ENCODE measurements at places on chromosomes 3 and 15.

- no peak for DNase-seq
Measured at GRCh38 chr3:132343018-132343612, 25.9 kb downstream of the ACP3 start.

DNA sequence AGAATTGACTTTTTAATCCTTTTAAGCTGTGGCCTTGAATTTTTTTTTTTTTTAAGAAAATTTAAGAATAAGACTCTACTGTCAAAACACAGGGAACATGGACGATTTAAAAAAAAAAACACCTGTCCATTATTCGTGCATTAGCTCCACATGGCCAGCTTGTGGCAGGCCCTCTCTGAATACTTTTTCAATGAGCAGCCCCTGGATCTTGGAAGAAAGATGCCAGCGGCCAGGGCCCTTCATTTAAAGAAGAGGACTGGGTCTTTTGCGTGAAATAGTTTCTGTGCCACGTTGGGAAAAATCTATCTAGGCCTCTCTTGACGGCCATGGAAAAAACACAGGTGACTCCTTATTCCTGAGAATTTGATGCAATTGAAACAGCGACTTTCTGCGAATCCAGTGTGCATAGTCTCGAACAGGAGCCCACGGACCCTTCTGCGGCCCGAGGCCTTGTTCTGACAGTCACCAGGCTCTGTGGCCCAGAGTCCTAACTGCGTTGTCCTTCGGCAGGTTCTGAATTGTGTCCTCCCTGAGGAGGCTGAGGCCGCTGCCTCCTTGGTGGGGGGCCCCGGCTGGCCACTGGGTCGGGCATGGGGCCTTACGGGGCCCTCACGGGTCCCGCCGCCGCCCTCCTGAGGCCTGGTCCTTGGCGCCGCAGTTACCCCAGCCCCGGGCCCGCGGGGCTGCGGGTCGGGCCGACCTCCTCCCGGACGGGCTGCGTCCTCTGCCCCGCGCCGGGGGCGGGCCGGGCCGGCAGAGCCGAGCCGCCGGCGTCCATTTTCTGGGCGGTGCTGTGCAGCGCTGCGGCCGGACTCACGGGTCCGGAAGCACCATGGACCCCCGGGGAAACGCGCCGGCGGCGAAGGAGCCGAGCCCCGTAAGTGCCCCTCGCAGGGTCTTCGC is 33.5 kb downstream of the ZBTB38 start:
- no peak for DNase-seq

- no peak for DNase-seq
Measured at GRCh38 chr3:153277029-153277428, 115.0 kb downstream of the RAP2B start.

DNA sequence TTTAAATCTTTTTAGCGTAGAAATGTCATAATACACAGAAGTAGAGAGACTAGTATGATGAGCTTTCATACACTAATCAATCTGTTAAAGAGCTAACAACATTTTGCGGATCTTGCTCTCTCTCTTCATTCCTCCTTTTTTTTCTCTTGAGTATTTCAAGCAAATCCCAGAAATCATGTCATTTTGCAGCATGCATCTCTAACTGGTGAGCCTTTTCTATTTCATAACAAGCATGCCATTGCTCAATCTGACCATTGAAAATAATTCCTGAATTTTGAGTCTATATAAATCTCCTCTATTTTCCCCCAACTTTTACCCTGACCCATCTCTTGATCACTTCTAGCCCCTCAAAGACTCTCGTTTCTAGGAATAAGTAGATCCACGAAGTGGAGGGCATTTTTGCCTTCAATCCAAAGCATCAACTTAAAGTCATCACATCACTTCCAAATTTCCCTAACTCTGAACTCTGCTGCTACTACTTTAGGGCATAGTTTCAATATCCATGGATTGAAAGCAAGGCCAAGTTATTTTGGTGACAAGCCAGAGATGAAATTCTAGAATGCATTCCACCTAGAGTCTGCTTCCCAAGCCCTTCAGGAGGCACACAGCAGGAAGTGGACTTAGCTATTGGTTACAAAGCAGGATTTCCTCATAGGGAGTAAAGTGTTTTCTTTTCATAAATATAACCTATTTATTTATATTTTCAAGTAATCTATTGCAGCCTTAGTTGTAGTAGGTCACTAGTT is 253.5 kb upstream of the ZPLD1 start:
- DNase-seq: no peak

GRCh38 chr3:101453961-101454360 is 59.1 kb downstream of the SENP7 start:
- no peak for DNase-seq

DNA sequence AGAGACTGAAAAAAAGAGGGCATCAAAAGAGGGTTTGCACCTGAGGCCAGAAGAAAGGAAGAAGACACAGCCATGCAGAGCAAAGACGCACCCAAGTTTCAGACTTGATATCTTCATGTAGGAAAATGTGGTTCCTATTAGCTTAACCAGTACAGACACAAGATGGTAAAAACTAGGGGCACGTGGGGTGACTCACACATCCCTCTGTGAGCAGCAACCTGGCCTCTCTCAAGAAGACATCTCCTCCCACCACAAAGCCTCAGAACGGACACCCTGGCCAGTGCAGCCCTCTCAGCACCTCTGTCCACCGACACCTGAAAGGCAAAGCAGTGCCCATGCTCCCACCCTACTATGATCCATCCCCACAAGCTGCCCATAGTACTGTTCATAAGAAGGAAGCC is 33.3 kb downstream of the GLB1 start:
- DNase-seq: no peak

GRCh38 chr3:194782698-194783404 is 97.2 kb downstream of the FAM43A start:
- no peak for DNase-seq

DNA sequence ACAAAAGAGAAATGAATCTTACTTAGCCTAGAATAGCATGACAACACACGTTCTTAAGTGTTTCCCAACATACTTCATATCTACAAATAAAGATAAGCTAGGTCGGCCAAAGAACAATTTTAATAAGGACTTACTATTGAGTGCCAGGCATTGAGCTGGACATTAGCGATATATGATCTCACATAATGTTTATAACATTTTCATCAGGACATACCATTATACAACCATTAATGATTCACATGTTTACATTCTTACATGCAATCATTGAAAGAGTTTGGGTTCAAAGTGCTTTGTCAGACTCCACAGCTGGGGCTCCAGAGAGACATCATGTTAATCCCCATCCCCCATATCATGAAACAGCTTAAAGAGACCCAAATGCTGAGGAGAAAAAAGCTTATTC is 189.0 kb downstream of the STT3B start:
- no peak for DNase-seq

- DNase-seq: peak; percentile 97
Measured at GRCh38 chr15:44426975-44427755, at the start of gene CTDSPL2. CTDSPL2 (plus strand) TSS chr15:44427629; CDS start chr15:44459015, 31,386 bp downstream.

DNA sequence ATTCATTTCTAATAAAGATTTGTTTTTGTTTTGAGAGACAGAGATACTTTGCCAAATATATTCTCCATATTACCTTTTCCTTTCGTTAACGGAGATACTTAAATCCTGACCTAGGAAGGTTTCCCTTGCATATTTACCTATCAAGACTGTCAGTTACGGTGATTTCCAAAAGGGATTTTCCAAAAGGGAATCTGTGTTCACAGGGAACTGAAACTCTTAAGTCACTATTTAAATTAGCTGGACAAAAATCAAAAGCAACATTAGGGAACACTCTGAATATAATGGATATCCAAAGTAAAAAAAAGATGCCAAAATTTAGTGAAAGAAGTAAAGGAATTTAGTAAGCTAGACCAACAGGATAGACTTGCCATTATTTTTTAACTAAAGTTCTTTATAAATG is 576 bp downstream of the LRRFIP2 start:
- no peak for DNase-seq

DNA sequence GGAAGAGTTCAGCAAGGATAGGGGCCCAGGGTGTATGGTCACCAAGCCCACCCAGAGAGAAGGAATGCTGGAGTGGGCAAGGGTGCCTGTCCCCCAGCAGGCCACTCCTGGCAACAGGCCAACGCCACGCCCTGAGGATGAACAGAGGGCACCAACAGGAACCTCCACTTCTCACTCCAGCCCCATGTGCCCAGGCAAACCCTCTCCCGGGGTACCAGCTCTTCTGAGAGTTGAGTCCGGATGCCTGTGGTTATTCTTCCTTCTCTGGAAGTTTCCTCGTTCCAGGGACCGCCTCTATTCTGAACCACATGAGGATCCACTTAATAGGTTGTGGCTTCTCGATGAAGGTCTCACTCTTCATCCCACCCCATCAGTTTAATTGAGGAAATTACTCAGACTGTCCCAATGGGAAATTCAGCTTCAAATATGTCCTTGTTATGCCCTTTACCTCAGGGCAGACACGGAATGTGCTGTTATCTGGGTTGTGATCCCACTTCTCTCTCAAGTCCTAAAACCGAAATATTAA is 114.3 kb downstream of the LIPC start:
- DNase-seq: no peak

DNA sequence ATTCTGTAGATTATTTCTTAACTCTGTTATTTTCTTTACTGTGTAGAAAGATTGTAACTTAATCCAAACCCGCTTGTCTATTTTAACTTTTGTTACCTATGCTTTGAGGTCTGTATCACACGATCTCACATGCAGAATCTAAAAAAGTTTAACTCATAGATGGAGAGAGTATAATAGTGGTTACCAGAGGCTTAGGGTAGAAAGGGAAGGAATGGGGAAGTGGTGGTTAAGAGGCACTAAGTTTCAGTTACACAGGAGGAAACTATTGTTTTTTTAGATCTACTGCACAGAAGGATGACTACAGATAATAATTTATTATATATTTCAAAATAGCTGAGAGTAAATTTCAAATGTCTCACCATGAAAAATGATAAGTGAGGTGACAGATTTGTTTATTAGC is 515.2 kb downstream of the RSL24D1 start:
- no peak for DNase-seq

DNA sequence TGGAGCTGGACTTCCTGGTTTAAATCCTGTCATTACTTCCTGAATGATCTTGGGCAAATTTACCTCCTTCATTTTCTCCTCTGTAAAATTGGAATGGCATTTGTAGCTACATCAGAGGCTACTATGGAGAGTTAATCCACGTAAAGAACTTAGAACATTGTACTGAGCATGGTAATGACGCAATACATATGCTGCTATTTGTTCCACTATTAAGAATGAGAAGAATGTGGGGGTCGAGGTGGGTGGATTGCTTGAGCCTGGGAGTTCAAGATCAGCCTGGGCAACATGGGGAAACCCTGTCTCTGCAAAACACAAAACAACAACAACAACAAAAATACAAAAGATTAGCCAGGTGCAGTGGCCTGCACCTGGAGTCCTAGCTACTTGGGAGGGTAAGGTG is 250.6 kb downstream of the RYR3 start:
- no peak for DNase-seq

DNA sequence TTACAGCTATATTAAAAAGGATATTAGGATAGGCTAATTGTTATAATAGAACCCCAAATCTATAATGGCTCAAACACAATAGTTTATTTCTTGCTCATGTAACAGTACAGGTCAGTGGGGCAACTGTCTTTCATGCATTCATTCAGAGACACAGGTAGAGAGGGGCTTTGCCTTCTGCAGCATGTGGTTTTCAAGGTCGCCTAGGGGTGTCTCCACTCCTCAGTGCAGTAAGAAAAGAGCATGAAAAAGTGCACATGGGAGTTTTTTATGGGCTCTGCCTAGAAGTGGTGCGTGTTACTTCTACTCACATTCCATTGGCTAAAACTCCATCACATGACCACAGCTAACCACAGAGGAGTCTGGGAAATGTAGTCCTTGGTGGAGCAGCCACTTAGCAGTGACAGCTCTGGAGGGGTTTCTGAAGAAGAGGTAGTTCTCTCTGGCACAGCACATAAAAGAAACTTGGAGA is 1.8 kb downstream of the ZBTB38 start:
- peak; percentile 73 for DNase-seq

DNA sequence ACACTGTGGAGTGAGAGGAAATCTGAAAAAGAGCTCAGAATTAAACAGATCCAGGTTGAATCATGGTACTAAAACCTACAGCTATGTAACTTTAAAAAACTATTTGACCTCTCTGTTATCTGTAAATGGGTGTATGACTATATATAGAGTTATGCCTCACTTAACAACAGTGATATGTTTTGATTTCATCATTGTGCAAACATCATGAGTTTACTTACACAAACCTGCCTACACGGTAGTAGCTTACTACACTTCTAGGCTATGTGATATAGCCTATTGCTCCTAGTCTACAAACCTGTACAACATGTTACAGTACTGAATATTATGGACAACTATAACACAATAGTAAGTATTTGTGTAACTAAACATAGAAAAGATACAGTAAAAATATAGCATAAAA is 191.6 kb upstream of the MEIS2 start:
- DNase-seq: no peak

DNA sequence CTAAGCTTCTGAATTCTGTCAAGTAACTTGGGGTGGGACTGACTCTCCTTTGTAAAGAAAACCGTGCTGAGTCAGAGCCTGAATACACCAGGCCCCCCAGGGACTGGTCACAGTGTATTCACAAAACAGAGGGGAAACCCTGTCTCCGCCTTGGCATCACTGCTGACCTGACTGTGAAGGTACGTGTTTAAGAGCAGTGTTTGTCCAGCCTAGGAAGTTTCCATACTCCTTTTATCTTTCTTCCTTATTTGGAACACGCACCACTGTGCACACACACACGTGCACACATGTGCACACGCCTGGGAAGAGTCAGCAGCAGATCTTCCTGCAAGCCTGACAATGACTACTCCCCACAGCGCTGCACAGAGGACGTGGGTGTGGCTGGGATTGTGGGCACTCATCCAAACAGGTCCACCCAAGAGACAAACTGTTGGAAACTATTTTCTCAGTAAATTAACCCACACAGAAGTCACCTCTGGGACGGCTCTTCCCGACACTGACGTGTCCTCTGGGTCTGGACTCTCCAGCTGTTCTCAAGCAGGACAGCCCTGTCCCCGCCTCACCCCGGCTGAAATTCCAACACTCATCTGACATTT is 87.7 kb downstream of the ATP10A start:
- no peak for DNase-seq
